Activated naive CD4-positive, alpha-beta T cell treated with anti-CD3 and anti-CD28 coated beads, Interleukin-2, amount 50 U/mL, for 72 hours (primary cell): ENCODE measurements at places on chromosomes 5 and 9. TPM values are rescaled to one million over a fixed set of nuclear protein-coding genes. Genes with fewer than 3 reads are reported as not detected.

Gene FCN2
- not detected for total RNA-seq

Gene TAS2R1
- total RNA-seq, result not detected

Gene STPG3
- total RNA-seq, result not detected

Gene SLC25A2
- 0.23 TPM for total RNA-seq

Gene PALM2AKAP2
- total RNA-seq, result not detected

Gene CNTFR
- total RNA-seq, result 0.34 TPM

Gene FAM163B
- not detected for total RNA-seq

Gene CEP72
- total RNA-seq, result 24.8 TPM

Gene ITK
- total RNA-seq, result 308 TPM

Gene PHYHD1
- 0.64 TPM for total RNA-seq

Gene MARVELD2
- 0.39 TPM for total RNA-seq

Gene ROR2
- not detected for total RNA-seq

Gene IFNA21
- not detected for total RNA-seq

Gene BDP1
- total RNA-seq, result 33.7 TPM

Gene ENTREP1
- not detected for total RNA-seq

Gene FST
- not detected for total RNA-seq

Gene OR13C8
- total RNA-seq, result not detected

Gene KIF4B
- total RNA-seq, result 0.14 TPM

Gene CEL
- 9.3 TPM for total RNA-seq

Gene AMBP
- total RNA-seq, result not detected

Gene FIBCD1
- not detected for total RNA-seq

Gene GTF2H2C
- total RNA-seq, result 79.5 TPM

Gene FOXD4
- not detected for total RNA-seq

Gene B4GALT1
- 47.8 TPM for total RNA-seq
